ENCODE measurements at places on chromosomes 5 and 9.
A peak's percentile ranks its signal among the peaks of the same experiment; 100 is the strongest.

DNA sequence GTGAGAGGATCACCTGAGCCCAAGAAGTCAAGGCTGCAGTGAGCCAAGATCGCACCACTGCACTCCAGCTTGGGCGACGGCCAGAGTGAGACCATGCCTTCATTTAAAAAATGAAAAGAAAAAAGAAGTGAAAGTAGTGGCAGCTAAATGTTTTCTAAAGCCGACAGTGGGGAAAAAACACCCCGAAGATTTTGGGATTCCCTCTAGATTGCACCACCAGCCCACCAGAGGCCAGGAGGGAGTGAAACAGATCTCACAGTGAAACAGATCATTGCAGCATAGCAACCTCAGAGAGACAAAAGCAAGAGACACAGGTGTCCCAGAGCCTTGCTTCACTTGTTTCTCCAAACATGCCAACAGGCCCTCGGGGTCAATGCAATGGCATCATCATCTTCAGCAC is 156.8 kb downstream of the PAX5 start:
- DNase-seq = no peak

DNA sequence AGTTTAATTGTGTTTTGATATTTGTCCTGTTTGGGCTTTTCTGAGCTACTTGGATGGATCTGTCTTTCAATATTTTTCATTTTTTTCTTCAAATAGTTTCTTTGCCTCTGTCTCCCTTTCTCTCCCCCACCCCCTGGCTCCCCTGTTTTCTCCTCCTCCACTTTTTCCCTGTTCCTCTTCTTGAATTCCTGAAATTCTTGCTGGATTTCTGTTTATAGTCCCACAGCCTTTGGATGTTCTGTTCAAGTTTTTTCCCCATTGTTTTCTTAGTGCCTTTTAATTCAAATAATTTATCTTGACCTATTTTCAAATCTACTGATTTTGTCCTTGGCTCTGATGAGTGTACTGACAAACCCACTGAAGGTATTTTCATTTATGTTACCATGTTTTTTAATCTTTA is 113.0 kb downstream of the VPS13A start:
- no peak for DNase-seq

- DNase-seq = peak; percentile 36
Measured at GRCh38 chr5:7850395-7851239, at the start of gene CFAP90. Gene CFAP90 (minus strand): TSS chr5:7851133. CDS start chr5:7851021, 112 bp downstream.

DNA sequence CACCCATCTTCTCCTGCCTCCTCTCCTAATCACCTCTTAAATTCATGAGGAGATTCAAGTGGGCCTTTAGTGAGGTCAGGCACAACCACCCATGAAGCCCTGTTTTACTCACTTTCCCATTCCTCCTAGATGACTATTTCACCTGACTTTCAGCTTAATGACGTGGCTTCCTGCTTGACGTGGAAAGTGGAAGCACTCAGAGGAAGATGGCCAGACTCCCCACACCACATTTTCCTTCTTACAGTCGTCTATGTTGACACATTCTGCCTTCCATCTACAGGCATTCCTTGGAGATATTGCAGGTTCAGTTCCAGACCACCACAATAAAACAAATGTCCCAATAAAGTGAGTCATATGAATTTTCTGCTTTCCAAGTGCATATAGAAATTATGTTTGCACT is 146.4 kb upstream of the TAS2R1 start:
- DNase-seq = no peak

- DNase-seq = no peak
Measured at GRCh38 chr9:87889882-87890252, 7.2 kb downstream of the SPATA31E1 start.

DNA sequence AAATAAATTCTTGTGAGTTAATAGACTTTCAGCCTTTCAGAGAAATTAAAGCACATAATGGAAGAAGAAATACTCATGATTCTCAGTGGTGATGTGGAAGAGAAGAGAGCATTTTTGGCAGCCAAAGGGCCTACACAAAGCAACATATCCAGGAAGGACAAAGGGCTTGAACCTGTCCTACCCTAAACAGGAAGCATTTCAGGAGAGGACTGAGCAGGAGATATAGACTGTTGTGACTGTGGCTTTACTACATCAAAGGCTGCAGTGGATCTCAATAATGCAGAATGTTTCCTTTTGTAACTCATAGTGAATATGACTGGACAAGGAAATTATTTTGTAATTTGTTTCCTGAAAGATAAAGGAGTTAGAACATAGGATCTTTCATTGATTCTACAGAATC is 1.3 kb upstream of the PARP8 start:
- no peak for DNase-seq

DNA sequence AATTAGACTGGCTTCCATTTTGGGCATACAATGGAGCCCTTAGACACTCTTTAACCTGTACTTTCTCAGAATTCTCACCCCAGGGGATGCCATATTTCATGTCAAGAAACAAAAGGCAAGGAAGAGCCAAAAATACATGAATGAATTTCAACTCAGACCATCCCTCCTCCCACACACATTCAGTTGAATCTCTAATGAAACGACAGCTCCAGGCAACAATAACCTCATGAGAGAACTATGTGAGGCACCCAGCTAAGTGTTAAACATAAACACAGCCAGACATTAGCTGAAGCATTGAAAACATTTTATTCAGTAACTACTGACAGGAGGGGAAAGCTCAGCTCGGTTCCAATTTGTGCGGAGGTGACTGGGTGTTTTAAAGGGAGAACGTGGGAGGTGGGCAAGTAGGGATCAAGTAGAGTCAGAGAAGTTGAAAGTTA is 1359.1 kb upstream of the CDH9 start:
- DNase-seq = no peak

DNA sequence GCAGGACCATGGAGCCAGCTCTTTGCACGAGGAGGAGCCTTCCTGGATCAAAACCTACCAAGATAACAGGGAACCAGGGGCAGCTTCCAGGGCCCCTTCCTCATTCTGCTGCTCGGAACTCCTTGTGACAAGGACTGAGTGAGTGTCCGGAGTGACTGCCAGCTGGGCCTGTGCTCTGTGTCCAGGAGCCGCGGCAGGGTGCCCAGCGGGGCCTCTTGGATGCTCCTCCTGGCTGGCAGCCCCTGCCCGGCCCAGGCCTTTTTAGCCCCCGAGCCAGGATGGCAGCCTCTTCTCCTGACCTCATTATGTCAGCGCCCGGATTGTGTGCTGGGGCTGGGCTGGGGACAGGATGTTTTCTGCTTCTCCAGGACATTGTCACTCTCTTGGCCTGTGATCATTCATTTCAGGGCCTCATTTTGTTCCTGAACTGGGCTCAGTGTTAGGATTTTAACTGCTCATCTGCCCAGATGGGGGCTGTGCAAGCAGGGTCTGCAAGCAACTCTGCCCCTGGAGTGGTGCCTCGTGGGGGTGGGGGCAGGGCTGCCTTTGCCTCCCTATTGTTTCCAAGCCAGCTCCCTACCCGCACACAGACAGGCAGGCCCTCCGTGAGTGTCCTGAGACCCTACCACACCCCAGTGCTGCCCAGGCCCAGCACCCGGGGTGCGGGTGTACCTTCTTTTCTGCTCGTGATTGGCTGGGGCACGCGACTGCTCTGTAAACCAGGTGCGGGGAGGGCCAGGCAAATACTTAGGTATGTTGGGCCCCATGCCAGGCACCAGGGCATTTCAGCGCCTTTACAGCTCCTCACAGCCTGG is 161.6 kb downstream of the COL23A1 start:
- DNase-seq = no peak

GRCh38 chr5:6135977-6136376 is 242.4 kb downstream of the MED10 start:
- DNase-seq = no peak

GRCh38 chr9:133131506-133131905 is 10.5 kb upstream of the RALGDS start:
- DNase-seq = no peak

- DNase-seq = no peak
Measured at GRCh38 chr9:95981761-95982390, 106.4 kb downstream of the ERCC6L2 start.

Data from SW480 (cell line).